ENCODE measurements at places on chromosomes 4 and X.

GRCh38 chrX:67503004-67503403 lies 40.8 kb upstream of the AR start:
- DNase-seq, result no peak

GRCh38 chr4:82765134-82765533 lies 33.5 kb downstream of the SCD5 start:
- no peak for DNase-seq

DNA sequence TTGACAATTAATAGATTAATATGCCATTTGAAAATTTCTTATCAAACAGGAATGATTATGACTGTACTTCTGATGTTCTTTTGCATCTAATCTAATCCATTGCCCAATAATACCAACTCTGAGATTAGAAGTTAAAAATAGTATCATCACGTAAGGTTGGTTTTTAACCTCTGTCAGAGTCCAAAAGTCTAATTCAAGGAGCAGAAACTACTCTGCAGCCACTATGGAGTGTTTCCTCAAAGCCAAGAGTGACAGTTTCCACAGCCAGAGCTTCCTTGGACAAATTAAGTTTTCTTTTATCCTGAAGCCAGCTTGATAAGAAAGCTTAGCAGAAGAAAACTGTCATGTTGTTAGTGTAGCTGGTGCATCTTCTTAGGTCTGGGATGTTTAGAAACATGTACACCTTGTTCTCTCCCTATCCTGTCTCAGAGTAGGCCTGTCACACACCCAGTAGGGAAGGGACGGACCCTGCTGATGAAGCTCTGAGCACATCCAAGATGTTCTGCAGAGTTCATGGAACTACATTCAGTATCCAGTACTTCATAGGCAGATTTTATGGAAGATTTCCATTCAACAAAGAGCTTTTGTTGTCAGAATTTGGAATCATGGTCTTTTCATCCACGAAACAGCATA lies 20.4 kb upstream of the PI4K2B start:
- DNase-seq, result no peak

DNA sequence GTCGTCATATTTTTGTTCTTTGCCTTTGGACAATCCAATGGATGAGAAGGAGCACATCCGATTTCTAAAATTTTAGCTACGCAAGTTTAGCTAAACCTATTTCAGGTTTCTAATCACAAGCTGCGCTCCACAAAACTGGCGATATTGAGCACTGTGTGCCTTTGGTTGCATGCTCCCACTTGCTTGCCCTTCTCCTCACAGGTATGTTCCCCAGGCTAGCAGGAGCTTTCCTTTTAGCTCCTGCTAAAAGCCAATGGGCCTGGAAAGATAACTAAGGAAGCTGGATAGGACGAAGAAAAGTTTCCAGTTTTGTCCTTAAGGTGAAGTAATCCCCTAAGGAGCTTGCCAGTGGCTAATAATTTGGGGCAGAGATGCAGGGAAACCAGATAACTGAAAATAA lies 975.2 kb downstream of the FSTL5 start:
- DNase-seq, result no peak

GRCh38 chrX:101450085-101450484 lies 35.2 kb upstream of the ARMCX4 start:
- no peak for DNase-seq

DNA sequence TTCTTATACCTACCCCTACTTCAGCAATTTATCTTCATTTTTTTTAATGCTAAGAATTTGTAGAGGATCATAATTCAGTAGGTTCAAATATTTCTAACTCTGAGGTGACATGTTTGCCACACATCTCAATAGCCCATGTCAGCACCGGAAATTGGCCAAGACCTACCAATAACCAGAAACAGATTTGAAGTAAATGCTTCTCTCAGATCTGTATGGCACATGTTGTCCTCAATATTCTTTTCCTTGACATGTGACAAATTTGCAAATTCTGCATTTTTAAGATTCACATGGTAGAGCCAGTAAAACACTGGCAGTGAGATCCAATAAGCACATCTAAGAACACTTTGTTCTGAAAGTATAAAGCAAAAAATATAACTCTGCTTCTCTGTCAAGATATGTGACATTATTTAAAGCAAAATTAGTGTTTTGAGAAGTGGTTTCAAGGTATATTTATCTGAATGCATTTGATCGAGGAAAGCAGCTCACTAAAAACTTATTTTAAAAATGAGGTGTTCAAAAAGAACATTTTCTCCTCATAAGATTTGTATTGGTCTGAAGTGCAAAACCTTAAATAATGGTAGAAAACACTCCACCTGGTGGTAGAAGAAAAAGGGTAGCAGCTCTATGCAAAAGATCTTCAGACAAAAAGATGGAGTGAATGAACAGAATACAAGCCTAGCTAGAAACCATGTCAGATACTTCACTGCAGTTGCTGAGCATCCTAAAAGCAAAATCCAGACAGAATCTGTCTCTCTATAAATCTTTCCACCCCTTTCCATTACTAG lies 513.8 kb upstream of the FAM241A start:
- no peak for DNase-seq

DNA sequence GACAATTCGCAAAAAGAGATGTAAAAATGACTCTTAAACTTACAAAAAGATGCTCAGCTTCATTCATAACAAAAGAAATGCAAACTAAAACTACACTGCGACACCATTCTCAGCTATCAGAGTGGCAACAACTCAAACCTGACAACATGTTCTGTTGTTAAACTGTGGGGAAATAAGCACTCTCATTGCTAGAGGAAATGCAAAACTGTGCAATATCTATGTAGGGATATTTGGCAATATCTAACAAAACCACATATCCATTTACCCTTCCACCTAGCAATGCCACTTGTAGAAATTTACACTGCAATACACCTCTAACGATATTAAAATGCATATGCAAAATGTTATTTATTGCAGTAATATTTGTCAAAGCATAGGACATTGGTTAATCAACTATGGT lies 78.3 kb upstream of the EGFL6 start:
- DNase-seq, result no peak

Data from cerebellar nuclear complex (tissue), 1 donor.